Activated CD4-positive, alpha-beta T cell treated with anti-CD3 and anti-CD28 coated beads for 36 hours (primary cell): ENCODE measurements at places on chromosomes 3 and 15.

DNA sequence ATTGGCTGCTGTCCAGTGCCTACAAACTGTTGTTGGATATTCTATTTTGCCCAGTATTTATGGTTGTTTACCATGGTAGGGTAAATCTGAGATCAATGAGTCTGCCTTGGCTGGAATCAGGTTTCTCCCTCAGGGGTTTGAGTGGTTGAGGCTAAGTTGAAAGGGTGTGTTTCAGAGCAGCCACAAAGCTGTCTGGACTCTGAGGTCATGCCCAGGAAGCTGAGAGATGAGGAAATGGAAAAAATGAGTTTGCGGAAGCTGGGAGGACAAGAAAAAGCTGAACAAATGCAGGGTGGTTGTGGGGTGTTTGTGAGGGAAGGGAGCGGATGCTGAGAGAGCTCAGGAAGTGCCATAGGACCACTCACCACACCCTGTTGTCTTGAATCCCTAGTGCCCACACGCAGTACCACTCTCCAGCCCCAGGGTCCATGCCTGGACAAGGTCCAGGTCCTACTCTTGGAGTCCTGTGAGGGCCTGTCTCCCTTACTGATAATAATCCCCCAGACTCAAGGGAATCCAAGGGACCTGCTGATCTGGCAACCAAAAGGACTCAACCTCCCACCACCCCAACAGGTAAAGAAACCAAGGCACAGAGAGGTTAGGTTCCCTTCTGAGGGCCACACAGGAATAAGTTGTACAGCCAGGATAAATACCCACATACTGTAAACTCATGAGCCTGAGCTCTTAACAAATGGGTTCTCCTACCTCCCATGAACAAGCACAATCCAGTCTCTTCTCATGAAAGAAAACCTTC lies 81.6 kb downstream of the PPCDC start:
- peak; percentile 47 for DNase-seq

GRCh38 chr3:134136604-134137003 lies 106.9 kb upstream of the SLCO2A1 start:
- DNase-seq: no peak

DNA sequence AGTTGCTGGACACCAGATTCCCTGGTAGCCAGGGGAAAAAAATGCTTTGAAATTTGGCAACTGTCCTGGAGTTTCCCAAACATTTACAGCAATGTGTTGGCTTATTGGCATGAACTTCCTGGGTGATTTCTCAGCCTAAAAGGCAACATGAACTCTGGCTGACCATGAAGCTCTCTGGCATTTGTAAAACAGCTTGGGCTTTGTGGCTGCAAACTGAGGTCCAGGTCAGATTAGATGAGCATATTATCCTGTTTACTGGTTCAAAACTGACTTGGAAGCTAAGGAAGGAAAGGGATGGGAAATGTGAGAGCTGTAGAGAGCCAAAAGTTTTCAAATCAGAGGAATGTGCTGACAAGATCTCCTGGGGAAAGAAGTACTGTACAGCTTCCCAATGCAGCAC lies 139.0 kb downstream of the P3H2 start:
- DNase-seq: no peak

- peak; percentile 48 for DNase-seq
Observed at GRCh38 chr3:196097373-196098154, 15.7 kb upstream of the TFRC start.

DNA sequence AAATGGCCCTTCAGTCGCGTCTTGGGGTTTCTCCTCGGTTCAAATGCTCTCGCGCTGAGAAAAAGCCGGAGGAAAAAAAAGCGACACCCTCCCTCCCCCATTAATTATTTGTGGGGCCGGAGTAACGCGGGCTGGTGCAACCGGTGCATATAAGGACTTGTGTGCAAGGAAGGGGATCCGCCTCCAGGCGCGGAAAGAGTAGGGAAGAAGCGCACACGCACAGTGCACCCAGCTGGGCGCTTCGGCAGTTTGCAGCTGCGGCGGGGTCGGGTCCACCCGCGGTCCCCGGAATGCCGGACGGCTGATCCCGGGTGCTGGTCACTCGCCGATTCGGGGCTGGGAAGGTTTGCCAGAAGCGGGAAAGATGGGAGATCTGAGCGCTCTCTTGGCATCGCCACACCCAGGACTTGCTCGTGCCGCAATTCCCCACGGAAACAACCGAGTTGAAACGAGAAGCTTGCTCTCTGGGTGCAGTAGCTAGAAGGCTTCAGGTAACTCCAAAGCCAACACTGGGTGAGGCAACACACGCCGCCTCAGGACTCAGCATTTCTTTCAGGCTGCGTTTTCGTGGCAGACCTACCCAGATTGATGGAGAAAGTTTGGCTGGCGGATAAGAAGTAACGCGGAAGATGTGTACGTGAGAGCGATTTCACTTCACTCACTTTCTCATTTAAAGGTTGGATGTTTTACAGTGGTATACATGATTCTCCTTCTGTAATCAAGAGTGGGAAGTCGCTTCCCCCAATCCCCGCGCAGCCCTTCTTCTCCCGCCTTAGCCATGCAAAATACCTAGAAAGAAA lies 720 bp upstream of the TNIK start:
- DNase-seq: peak; percentile 68

- DNase-seq: no peak
Observed at GRCh38 chr3:159854500-159855124, 134.0 kb upstream of the IL12A start.

DNA sequence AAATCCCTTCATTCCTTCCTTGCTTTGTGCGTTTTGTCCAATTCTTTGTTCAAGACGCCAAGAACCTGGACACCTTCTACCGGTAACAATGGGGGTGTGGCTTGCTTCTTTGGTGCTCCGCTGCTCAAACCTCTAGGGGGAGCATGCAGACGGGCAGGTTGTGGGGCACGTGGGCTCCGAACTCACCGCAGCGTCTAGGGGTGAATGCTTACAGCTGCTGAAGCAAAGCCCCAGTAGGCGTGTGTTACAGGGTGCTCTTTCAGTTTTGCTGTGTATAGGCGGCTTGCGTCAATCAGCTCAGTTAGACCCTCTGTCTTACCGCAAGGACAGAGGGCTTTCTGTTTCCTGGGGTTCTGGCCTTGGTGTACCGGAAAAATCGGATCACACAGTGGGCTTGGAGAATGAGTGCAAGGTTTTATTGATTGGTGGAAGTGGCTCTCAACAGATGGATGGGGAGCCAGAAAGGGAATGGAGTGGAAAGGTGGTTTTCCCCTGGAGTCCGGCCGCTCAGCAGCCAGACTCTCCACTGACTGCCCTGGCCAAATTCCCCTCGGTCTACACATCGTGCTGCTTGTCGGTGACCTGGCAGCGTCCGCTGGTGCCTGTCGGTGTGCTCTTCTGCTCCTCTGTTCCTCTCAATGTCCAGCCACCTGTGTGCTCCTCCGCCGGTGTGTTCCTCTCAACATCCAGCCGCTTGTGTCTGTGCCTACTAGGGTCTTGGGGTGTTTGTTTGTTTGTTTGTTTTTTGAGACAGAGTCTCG lies 1.2 kb upstream of the LRRC34 start:
- peak; percentile 89 for DNase-seq

- no peak for DNase-seq
Observed at GRCh38 chr15:35430301-35430700, 115.7 kb downstream of the DPH6 start.

GRCh38 chr15:50231761-50232160 lies 33.8 kb downstream of the HDC start:
- DNase-seq: no peak

DNA sequence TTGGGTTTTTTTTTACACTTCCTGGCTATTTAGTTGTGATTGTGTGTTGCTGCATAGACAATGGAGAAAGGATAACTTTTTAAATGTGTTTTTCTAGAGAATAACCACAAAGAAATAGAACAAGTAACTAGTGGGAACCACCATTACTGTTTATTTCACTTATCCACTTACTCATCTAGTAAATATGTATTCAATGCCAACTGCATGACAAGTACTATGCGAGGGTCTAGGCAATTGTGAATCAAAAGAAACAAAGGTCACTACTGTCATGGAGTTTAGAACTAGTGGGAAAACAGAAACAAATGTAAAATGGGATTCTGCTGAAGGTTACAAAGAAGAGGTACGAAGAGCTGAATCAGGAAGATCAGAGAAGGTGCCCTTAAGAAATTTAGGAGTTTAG lies 600.9 kb upstream of the ROBO2 start:
- no peak for DNase-seq

DNA sequence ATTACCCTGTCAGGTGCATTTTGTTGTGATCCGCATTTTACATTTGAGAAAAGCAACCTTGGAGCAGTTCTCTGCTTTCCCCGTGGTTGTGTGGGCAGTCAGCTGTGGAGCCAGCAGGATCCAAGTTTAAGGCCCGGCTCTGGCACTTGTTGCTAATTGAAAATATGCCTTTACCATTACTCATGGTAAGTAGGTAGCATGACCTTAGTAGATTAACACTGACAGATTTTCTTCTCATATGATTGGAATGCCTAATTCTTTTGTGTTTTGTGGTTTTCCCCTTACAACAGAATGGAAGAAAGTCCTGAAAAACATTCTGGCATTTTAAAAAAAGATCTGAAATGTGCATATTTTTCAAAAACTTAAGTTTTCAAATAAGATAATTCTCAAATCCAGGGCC lies 246.5 kb upstream of the LRRN1 start:
- no peak for DNase-seq

- DNase-seq: no peak
Observed at GRCh38 chr15:92580933-92581445, 74.6 kb downstream of the FAM174B start.

GRCh38 chr3:23740517-23740965 lies 65.2 kb upstream of the UBE2E1 start:
- peak; percentile 78 for DNase-seq

DNA sequence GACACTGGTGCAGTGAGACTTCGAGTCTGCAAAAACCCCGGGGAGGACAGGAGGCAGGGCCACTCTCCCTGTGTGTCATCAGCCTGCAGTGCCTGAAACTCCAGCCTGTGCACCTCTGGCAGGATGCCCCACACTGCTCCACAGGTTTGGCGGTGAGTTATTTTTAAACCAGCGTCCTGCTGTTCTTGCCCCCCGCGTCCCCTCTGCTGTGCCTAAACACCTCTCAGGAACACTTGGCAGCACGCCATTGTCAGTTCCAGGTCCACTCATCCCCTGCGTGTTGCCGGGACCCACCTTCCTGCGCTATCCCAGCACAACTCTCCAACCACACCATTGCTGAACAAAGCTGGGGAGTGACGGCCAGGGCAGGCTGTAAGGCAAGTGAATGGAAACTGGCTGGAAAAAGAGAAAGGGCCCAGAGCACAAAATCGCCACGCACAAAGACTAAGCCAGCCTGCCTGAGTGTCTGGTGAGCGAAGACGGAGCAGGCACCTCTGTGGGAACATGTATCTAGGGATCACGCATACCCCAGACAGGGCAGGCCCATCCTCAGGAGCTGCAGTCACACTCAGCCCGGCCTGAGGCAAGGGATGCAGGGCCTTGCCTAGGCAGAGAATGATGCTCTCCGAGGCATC lies 3.1 kb upstream of the PLA2G4F start:
- no peak for DNase-seq

- no peak for DNase-seq
Observed at GRCh38 chr3:102532901-102533300, 98.1 kb downstream of the ZPLD1 start.

- DNase-seq: peak; percentile 7
Observed at GRCh38 chr15:32718227-32718820, 520 bp downstream of the GREM1 start.

DNA sequence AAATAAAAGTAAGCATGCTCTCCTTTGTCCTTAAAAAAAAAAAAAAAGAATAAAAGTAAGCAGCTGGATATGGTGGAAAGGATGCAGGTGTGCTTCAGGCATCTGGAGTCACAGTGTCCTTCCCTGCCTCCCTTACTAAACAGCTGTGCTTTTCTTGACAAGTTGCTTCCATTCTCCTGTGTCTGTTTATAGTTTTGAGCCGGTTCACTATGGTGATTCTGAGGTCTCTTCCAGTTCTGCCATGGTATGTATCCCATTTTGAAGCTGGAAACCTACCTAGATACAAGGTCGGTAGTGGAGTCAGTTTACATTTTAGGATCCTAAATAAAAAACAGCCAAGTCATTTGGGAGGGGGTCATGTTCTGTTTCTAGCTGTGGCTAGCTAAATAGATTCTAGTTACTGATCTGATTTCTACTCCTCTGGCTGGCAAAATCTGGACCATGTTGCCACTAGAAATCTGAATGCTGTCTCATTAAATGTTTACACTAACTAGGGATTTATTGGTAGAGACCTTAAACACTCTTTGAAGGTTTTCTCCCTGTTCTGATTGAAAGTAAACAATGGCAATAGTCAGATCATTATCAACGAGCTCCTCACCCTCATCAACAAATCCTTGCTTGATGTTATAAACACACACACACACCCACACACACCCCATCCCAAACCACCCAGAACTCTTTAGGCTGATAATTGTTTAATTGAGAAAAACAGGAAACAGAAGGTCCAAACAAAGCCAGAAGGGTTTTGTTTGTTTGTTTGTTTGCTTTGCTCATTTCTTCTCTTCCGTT lies 7.9 kb downstream of the TNFSF10 start:
- DNase-seq: no peak

GRCh38 chr3:42090973-42091731 lies at the start of gene TRAK1:
Gene TRAK1 (plus strand): TSS chr3:42091357. CDS start chr3:42091470, 113 bp downstream.
- no peak for DNase-seq

- DNase-seq: no peak
Observed at GRCh38 chr3:148998715-148999423, 7.5 kb downstream of the GYG1 start.

DNA sequence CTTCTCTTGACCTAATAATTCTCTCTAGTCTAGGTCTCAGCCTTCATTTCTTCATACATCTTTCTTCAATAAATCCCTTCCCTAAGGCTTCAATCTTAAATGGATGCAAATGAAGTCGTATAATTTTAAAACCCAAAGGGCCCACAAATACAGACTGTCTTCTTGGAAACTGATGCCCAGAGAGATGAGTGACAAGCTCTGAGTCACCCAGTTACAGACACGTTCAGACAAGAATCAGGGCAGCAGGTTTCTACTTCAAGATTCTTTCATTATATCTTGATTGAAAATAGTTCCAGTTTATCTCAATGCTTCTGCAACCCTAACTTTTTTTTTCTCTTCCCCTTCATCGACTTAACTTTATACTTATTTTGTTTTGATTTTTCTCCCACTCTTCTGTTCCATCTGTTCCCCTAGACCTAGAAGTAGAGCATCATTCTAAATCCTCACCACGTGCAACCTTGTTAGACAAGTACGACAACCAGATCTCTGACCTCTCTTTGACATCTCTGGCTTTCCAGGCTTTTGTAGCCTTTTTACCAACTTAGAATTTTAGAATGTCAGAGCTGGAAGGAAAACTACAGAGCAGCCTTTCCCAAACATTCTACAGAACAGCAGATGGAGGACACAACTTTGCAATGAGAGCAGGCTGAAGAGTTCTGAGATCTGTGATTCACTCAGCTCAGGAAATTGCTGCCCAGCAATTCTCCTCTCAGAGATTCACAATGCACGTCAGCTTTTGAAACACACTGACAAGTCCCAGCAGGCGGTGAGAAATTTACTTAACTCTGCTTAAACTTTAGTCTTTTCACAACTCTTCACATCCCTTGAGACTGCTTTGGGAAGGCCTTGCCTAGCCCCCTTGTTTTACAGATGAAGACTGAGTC lies 25.3 kb downstream of the NCEH1 start:
- DNase-seq: no peak

- no peak for DNase-seq
Observed at GRCh38 chr15:80819001-80819400, 39.8 kb downstream of the CEMIP start.
